ENCODE measurements at places on chromosomes 11 and 22.

DNA sequence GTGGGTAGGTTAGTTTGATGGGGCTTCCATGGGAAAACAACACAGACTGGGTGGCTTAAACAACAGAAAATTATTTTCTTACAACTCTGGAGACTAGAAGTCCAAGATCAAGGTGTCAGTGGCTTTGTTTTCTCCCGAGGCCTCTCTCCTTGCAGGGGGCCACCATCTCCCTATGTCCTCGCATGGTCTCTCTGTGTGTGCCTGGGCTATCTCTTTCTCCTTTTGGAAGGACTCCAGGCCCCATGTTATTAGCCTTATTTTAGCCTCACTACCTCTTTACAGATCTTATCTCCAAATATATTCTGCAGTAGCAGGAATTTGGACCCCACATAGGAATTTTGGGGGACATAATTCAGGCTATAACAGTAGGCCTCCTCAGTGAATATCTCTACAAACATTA lies 372.7 kb upstream of the FAT3 start:
- DNase-seq = no peak

- no peak for DNase-seq
These were observed 54.6 kb downstream of the LRRC32 start for GRCh38 chr11:76615950-76616349.

DNA sequence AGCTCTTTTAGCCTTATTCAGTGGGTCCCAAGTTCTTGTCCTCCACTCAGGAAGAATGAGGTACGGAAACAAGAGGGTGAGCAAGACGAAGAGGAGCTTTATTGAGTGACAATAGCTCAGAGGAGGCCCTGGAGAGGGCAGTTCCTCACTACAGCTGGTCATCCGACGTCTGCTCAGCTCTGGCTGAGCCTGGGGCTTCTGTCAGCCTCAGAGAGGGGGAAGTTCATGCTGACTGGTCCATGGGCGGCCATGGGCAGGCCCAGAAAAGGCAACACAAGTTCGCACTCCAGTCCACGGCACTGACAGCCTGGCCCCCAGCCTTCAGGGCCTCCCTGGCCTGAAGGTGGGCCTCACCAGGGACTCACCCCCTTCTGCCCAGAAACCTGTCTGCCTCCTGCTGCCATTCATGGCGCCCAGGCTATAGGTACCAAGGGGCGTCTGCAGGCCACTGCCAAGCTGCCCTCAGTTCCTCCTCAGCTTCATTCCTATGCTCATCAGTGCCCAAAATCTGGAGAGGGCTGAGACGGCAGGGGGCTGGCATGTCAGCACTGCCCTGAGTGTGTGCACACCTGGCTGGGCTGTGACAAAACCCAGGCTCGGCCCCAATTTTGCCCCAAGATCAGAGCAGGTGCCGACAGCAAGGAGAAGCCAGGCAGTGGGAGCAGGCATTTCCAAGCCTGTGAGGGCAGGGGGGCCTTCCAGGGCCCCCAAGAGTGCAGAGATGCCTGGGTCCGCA lies 21.7 kb upstream of the KIAA0930 start:
- no peak for DNase-seq

GRCh38 chr11:125070699-125071254 lies 7.7 kb downstream of the SLC37A2 start:
- DNase-seq = no peak

- DNase-seq = no peak
These were observed 105.4 kb upstream of the PITPNB start for GRCh38 chr22:28024422-28024888.

DNA sequence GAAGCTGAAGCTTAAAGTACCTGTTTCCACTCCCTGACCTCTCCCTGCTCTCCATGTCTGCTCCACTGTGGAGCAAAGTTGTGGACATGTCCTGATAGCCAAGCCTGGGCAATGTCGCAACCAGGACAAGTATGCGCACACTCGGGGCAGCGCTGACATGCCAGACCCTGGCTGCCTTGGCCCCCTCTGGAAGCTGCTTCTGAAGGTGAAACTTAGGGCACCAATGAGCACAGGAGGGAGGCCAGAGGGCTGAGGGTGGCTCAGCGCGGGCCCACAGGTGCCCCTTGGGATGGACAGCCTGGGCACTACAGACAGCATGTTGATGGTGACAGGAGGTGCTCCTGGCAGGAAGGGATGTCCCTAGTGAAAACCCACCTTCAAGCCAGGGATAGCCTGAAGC lies 90.2 kb downstream of the CCDC73 start:
- DNase-seq = no peak

DNA sequence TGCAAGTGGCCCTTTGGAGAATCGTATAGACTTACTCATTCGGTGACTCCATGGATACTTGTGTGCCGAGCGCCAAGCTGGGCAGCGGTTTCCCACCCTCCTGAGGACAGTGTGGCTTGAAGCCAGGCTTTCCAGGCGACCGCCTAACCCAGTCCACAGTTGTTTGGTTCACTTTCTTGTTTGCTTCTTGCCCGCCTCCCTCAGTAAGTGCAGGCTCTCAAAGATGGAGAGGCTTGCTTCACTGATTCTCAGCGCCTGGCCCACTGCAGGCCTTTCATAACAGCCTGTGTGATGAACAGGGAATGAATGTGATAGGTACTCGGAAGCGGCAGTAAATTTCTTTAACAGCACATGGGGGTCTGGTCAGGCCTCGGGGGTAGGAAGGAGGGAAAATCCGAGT lies 11.2 kb upstream of the MDK start:
- no peak for DNase-seq

GRCh38 chr22:47094861-47095330 lies 332.4 kb downstream of the TBC1D22A start:
- no peak for DNase-seq

GRCh38 chr22:31830721-31831070 lies 76.9 kb downstream of the DEPDC5 start:
- DNase-seq = no peak

- no peak for DNase-seq
These were observed 8.2 kb downstream of the SESN3 start for GRCh38 chr11:95222817-95223216.

DNA sequence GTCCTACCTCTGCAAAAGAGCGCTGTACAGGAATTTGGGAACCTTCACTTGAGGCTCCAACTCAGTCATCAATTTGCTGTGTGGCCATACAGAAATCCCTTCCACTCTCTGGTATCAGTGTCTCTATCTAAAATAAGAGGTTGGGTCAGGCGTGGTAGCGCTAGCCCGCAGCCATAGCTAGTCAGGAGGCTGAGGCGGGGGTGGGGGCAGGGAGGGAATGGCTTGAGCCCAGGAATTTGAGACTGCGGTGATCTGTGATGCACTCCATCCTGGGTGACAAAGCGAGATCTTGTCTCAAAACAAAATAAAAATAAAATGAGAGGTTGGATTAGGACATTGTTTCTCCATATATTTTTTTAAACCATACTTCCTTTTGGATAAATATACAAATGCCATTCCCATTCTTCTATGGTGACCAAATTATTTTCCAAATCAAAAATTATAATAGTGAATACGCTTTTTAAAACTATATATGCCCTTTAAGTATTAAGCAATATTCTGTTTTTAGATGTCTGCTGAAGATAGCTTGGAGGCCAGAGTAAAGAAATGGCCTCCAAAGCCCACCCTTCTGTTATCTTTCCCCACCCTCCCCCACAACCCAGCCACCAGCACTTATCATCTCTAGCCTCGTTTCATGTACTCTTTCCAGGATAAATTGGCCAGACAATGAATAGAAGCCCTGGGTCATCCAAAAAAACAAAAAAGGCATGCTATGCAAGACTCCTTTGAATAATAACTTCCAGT lies 87.2 kb downstream of the PLEKHA7 start:
- DNase-seq = no peak

GRCh38 chr22:23384923-23385677 lies 195.0 kb downstream of the IGLL1 start:
- no peak for DNase-seq

- DNase-seq = no peak
These were observed 35.8 kb downstream of the MTNR1B start for GRCh38 chr11:93005239-93005638.

DNA sequence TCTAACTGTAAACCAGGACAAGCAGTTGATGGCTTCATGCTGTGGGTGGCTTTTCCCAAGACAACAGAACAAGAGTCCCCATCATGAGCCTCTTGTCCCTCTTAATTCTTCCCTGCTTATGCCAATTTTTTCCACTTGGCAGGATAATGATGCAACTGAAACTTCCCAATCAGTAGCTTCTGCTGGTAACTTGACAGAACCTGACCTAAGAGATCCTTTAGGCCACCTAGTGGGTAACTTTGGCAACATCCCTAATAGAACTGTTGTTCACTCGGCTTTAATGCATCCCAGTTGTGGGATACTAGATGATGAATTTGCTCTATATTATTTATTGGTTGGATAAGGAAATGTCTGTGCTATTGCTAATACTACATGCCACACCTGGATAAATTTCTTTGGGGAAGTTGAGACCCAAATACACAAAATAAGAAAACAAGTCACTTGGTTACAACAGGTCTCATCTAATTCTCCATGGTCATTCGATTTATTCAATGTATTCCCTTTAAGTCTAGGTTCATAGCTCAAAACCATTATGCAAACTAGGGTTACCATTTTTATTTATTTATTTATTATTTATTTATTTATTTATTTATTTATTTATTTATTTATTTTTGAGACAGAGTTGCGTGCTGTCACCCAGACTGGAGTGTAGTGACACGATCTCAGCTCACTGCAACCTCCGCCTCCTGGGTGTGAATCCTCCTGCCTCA lies 41.4 kb upstream of the NFAM1 start:
- DNase-seq = peak; percentile 41

GRCh38 chr11:82848829-82849228 lies 51.4 kb downstream of the PRCP start:
- DNase-seq = no peak

GRCh38 chr11:60821827-60822599 lies 19.9 kb upstream of the CCDC86 start:
- DNase-seq = no peak

- DNase-seq = no peak
These were observed 100.0 kb downstream of the PAX6 start for GRCh38 chr11:31711137-31711536.

DNA sequence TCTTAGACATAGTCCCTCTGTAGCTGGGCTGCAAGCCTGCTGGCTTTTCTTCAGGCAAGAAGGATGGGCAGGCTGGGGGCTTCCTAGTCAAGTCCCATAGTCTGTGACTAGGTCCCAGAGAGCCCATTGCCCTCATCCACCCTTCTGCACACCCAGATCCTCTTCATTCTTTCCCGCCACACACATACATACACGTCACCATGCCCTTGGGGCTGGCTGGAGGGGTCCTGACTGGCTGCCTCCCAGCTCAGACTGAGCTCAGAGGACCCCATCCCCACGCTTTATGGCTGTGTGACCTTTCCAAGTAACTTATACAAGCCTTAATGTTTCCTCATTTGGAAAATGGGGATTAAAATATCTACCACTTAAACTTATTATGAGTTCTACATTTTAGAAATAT lies 13.5 kb upstream of the PPFIBP2 start:
- no peak for DNase-seq

DNA sequence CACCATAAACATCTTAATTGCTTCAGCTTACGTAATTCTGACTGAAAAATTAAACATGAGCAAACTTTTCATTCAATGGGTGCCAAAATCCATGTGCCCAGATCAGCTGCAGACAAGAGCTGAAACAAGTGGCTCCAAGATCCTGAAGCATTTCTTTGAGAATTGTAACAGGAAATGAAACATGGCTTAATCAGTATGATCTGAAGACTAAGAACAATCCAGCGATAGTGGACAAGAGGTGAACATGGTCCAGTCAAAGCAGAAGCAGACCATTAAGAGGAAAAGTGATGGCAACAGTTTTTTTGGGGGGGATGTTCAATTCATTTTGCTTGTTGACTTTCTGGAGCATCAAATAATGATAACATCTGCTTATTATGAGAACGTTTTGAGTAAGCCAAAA lies 1964.5 kb upstream of the RAG2 start:
- DNase-seq = no peak

DNA sequence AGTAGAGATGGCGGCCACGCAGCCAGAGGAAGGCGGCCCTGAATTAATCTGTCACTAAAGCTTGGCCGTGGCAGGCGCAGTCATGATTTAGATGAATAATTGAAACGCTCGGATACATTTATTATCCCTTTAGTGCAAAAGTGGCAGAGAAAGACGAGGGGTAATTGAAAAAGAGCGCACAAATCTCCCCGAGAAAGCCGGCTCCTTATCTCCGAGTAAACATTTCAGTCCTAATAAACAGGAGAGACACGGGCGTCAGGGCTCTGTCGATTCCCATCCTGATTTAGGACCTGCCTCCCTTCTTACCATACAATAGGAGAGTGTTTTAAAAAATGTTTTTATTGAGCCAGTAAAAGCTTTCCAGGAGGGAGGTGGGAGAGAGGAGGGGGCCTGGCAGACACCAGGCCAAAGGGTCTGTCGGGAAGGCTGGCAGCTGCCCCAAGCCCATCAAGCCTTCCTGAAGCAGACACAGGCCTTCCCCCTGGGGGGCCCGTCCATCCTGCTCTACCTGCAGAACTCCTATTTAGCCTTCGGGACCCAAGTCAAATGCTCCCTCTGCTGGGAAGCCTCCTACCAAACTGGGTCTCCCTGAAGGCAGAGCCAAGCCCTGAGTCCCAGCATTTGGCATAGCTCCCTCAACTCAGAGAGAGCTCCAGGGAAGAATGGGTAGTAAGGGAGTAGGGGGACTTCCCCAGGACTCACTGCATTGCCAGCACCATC lies 22.8 kb downstream of the OTUB1 start:
- DNase-seq = no peak

DNA sequence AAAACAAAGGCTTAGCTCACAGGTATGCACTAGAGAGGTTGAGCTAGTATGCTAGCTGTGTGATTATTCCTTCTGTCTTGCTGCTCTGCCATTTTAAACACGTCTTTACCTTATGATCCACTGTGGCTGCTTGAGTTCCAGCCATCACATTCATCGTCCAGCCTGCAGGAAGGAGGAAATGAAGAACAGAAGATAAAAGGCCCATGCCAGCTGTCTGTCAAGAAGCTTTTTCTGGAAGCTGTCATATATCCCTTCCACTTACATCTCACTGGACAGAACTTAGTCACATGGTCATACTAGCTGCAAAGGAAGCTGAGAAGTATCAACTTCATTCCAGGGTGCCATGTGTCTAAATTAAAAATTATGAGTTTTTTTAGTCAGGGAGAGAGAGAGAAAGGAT lies 9.5 kb downstream of the PRDX5 start:
- no peak for DNase-seq

DNA sequence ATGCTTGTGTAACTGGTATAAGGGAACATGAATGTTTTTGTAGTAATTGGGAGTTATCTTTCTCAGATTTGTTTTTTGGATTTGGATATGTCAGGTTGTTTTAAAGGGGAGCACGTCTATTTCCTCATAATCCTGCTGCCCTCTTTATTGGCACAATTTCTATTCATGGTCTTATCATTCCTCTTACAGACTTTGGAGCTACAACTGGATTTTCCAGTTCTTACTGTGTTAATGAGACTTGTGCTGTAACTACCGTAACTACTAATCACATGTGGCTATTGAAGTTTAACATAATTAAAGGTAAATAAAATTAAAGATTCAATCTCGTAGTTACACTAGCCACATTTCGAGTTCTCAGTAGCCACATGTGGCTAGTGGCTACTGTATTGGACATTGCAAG lies 1.9 kb downstream of the FDX1 start:
- no peak for DNase-seq

DNA sequence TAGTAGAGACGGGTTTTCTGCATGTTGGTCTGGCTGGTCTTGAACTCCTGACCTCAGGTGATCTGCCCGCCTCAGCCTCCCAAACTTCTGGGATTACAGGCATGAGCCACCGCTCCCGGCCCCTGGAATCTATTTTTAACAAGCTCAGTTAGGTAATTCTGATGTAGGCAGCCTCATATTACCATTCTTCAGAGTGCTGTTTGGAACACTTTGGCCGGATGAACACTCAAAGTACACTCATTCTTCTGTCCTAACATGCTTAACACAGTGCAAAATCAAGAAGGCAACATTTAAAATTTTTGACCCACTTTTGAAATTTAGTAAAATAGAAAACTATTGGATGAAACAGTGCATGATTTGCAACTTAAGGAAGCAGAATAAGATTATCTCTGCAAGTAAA lies 586.7 kb upstream of the CHORDC1 start:
- DNase-seq = no peak
